Nephron progenitor cell (in vitro differentiated cells): ENCODE measurements at places on chromosomes 4 and X.

GRCh38 chr4:5750946-5751665 lies 40.1 kb downstream of the EVC start:
- no peak for DNase-seq

GRCh38 chr4:69546134-69546765 lies 50.5 kb upstream of the UGT2B4 start:
- no peak for DNase-seq

- DNase-seq, result no peak
Observed at GRCh38 chr4:95198961-95199360, 349.8 kb downstream of the UNC5C start.

GRCh38 chrX:129744861-129745321 lies 6.1 kb downstream of the XPNPEP2 start:
- no peak for DNase-seq

DNA sequence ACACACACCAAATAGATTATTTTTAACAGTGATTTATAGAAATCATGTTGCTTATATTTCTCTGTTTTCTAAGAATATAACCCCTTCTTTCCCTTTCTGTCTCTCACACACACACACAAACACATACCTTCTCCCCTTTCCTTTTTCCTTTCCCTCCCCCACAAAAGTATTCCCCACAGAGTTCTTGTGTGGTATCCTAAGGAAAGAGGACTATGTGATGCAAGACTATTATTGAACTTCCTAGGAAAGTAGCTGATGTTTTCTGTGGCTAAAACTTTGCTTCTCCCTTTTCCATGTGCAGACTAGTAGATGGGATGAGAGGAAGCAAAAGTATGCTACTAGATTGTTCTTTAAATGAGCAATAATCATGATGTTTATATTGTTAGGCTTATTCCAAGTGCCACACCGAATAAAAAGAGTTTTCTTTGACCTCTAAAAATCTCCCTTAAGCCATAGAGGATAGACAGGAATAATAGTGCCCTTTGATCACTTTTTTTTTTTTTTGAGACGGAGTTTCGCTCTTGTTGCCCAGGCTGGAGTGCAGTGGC lies 38.7 kb downstream of the CPEB2 start:
- DNase-seq, result no peak

- DNase-seq, result no peak
Observed at GRCh38 chr4:68361146-68361589, 11.3 kb upstream of the YTHDC1 start.

GRCh38 chr4:165514739-165515138 lies 135.9 kb downstream of the CPE start:
- no peak for DNase-seq

DNA sequence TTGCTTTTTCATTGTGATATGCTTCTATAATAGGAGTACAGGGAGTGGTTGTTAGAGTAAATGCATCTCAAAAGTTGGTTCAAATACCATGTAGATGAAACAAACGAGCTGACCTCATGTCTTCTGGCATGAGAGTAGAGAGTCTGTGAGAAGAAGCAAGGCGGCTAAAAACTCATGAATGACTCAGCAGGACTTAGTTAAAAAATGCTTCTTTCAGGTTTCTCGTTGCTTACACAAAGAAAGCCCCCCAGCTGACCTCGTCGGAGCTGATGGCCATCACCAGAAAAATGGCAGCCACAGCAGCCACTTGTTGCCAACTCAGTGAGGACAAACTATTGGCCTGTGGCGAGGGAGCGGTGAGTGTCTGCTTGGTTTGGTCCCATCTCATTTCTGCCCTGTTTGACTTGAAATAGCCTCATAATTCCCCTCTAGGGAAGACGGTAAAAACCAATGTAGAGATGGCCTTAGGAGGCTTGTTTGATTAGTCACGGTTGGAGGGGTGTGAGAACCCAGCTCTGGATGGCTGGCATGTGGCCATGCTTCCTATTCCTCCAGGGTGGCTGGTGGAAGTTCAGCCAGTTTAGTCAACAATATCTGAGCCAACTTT lies 14.5 kb downstream of the AFP start:
- DNase-seq, result no peak

- no peak for DNase-seq
Observed at GRCh38 chr4:56914336-56914735, 6.6 kb downstream of the REST start.

DNA sequence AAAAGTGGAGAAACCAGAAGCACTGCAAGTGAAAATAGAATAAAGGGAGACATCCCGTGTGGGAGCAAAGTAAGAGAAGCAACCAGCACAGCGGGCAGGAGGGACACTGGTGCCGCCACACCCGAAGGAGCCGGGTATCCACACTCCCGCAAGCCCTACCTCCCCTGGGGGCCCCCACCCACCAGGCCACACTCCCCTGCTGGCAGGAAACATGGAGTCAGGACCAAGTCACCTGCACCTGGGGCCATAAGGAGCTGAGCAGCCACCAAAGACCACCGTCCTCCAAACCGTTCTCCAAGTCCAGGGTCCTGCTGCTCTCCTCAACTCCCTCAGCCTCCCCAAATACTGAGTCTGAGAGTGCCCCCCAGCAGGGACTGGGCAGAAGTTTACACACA lies 30.5 kb downstream of the FGFRL1 start:
- DNase-seq, result peak; percentile 9

DNA sequence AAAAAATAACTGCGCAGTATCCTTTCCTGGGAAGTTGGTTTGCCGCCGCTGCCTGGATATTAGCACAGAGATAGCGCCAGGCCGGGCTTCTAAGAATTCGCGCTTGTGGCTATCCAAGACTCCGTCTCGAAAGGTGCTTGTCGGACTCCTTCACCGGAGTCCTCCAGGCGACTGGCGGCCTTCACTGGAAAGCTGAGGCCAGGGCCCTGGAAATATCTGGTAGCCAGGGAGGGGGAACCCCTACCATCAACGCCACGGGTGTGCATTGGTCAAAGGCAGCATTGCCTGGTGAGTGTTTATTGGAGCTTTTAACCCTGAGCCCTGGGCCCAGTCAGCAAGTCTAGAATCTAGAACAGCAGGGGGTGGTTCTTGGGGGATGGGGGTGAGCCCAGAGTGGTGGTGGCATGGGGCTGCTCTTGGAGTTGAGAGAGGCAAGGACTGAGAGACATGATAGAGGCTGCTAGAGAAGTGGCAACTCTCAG lies 577 bp upstream of the PIM2 start:
- no peak for DNase-seq

- DNase-seq, result no peak
Observed at GRCh38 chrX:79336869-79337815, 30.0 kb downstream of the ITM2A start.

DNA sequence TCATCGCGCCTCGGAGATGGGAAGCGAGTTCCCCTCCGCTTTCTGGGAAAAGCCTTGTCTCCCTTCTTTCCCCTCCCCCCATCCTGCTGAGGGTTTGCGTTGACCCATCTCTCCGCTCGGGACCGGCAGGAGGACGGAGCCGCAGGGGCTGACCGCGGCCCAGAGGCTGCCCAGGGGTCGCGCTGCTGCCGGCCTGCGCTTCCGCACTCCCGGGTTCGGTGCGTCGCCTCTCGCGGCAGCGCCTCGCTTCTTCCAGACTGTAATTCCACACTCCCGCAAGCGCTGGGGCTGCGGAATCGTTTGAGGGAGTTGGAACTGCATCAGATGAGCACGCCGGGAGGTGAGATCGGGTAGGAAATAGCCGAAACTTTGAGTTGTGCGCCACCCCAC lies 88.3 kb downstream of the BCOR start:
- peak; percentile 52 for DNase-seq

- no peak for DNase-seq
Observed at GRCh38 chrX:11239230-11239629, 54.0 kb upstream of the AMELX start.

GRCh38 chr4:161010227-161010626 lies 1153.6 kb downstream of the FSTL5 start:
- DNase-seq, result no peak

GRCh38 chr4:123640271-123640670 lies 243.7 kb downstream of the SPRY1 start:
- no peak for DNase-seq

- DNase-seq, result no peak
Observed at GRCh38 chrX:39518476-39519029, 579.2 kb downstream of the BCOR start.

DNA sequence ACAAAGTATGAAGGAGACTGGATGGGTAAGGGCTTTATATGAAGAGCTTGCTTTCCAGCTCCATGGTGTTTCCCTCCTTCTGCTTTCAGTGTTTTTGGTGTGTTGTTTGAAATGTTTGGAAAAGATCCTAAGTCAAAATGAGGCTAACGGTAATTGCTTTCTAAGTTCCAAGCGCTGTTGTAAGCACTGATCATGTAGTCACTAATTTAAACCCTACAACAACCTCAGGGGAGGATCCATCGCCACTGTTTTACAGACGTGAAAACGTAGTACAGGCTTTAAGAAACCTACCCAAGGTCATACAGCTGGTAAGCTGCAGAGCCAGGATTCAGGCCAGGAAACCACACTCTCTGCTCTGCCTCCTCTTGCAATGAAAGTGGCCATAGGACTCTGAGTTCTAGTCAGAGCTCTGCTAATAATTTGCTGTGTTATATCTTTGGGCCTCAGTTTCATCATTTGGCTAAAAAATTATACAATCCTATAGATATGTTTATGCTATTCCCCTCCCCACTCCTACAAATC lies 102.9 kb upstream of the PGRMC2 start:
- DNase-seq, result no peak

DNA sequence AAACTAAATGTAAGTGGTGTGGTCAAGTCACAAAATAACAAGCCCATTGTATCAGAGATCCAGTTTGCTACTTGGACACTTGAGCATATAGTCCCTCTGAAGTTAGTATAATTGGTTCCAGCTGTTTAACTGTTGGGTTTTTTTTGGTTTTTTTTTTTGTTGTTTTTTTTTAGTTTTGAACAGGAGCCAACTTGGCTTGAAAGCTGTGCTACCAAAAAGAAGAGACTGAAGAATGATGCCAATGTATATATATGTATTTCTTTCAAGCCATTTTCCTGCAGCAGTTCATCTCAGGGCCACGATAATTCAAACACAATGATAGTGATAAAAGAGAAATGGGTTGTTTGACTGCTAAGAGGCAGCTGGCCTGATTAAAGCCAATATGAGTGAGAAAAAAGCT lies 138.3 kb downstream of the PCDH18 start:
- DNase-seq, result no peak

DNA sequence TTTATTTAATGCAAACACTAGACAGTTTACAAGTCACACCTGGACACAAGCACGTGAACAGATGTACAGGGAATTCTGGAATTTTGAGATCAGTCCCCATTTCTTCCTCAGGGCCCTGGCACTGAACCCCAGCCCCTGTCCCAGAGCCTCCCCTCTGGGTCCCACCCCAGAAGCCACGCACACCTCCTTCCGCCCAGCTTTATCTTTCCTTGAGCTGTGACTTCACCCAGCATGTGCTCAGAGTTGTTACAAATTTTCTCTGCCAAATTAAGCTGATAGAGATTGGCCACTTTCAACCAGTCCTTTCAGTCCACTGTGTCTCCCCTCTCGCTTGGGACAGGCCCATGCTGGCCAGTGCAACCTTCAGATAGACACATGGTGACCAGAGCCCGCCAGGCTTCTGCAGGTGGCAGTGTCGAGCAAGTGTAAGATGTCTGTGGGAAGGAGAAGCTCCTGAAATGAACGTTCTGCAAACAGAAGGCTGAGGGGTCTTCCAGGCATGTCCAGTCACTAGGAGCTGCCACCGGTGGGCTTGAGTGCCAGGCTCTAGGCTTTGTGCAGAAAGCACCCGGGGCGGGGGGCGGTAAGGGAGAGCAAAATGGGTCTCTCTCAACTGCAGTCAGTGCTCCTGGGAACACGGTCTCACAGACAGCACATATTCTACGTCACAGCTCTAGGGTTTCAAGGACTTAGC lies 73.3 kb downstream of the MTMR1 start:
- DNase-seq, result no peak

GRCh38 chrX:130893356-130894085 lies 9.5 kb downstream of the ENOX2 start:
- DNase-seq, result no peak

GRCh38 chrX:15173411-15173810 lies 96.5 kb downstream of the ASB9 start:
- no peak for DNase-seq

DNA sequence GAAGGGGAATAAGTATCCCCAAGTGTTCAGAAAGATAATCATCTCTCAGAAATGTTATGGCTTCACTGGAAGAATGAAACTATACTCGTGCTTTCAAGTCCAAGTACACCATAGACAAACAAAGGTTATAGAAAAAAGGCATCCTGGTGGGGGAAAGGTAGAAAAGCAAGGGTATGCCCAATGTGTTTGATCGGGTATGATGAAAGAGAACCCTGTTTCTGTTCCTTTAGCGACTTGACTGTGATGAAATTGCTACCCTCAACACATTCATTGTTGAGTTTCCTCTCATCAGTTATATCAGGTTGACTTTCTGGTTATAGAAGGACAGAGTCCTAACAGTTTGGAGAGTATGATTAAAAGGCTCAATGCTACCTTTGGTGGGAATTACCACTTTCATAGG lies 464.3 kb downstream of the GRXCR1 start:
- no peak for DNase-seq

- no peak for DNase-seq
Observed at GRCh38 chrX:49263631-49264030, 879 bp downstream of the FOXP3 start.

GRCh38 chr4:3441501-3442459 lies at the start of gene HGFAC:
TSS of gene HGFAC (plus strand) at chr4:3441968. CDS start at chr4:3442002, 34 bp downstream.
- no peak for DNase-seq

DNA sequence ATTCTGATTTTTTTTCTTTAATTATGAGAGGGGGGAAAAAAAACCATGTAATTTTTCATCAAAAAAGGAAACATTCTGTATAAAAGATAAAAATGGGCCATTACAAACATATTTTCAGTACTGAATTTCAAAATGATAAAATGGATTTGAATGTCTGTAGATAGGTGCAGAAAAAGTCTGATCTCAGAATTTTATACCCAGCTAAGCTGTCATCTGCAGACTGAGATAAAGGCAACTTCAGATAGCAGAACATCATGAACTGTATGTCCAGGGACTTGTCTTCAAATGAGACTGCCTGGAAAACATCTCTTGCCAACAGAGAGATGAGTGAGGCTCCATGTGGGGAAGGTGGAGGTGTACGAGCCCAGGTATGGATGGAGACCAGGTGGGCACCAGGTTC lies 118.5 kb upstream of the PSAPL1 start:
- no peak for DNase-seq

DNA sequence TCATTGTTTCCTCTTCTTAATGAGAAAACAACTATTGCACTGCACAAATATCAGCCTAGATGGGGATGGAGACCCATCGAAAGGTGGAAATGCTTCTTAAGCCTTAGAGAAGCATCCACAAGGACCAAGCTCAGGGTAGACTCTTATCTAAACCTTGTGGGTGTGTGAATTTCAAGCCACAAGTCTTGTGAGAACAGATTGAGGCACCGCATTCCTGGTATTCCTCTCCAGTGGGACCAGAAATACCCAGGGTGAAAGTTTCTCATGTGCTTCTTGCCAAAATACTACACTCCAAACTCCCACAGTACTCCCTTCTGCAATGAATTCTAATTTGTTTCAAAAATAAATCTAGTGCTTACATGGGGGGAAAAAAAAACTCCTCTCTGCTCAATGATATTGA lies 375.6 kb downstream of the PDGFC start:
- DNase-seq, result no peak

GRCh38 chr4:2887343-2887742 lies 43.7 kb downstream of the ADD1 start:
- DNase-seq, result no peak

- DNase-seq, result no peak
Observed at GRCh38 chr4:187158003-187158402, 434.3 kb upstream of the FAT1 start.
